Dorsolateral prefrontal cortex (tissue), 122 donors: ENCODE measurements at places on chromosomes 3 and 15.

DNA sequence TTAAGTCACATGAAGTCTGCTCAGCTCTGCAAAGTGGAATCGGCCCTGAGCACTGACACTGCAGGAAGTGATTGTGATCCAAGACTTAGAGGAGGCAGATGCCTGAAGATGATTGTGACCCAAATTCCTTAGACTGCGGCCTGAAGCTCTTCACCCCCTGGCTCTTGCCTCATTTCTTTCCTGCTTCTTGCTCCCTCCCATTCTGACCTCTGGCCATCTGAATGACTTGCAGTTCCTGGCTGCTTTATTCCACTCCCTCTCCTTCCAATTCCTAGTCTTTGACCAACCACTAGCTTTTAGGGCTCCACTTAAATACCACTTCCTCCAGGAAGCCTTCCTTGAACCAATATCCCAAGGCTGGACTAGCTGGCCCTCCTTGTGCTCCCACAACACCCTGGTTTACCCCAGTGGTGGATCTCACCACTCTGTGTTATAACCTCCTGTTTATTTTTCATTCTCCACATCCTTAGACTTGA is 9.9 kb upstream of the EPB42 start:
- no peak for DNase-seq

GRCh38 chr15:39846108-39846507 is 63.5 kb upstream of the FSIP1 start:
- no peak for DNase-seq

DNA sequence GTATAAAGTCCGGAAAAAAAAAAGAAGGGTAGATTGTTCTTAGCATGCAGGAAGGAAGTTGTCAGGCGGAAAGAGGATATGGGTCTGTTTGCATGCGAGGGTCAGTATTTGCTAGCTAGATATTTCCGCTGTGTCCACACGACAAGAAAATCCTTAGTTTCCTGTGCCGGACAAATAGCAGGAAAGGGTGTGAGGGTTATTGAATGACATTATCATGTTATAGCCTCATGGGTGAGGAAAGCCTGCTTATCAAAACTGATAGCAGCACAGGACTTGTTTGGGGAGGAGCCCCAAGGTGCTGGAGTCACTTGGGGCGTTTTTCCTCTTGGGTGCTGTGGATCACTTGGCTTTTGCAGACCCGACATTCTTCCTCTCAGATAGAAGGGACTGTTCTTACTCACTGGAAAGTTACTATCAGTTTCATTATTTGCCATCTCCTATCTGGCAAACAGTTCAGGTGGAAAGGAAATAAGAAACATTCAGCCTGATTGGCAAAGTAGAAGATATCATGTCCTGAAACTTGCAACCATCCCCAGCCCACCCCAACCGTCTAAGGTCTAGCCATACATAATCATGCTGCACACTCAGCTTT is 127.2 kb upstream of the DPH6 start:
- no peak for DNase-seq

DNA sequence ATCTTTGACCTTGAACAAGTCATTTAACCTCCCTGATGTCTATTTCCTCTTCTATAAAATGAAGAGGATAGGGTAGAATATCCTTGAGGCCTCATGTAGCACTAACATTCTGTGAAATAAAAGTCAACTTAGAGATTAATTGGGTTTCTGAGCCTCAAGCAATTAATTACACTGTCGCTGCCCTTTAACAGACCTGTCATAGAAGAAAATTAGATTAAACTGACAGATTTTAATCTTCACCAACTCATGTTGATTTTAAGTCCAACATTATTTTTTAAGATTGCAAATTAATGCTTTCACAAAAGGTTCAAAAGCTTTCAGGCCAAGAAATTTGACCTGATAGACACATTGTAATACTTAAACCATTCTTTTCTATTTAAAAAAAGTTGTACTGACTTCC is 8.1 kb upstream of the MNS1 start:
- no peak for DNase-seq

DNA sequence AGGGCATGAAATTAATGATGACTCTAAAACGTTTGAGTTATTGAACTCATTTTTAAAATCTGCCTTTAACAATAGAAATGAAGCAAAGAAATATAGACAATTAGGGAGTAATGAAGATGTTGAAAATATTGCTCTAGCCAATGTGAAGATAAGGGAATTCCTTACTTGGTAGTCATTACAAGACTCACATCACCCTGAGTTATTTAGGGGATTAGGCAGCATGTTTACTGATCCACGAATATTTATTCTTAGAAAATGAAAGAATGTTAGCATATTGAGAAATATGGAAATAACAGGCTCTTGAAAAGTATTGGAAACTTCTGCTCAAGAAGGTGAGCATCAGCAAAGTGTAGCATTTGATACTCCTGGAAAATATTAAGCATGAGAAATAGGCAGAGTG is 398.1 kb upstream of the ARPP21 start:
- DNase-seq = no peak

- DNase-seq = no peak
Observed at GRCh38 chr15:67127965-67128364, 62.6 kb downstream of the SMAD3 start.

DNA sequence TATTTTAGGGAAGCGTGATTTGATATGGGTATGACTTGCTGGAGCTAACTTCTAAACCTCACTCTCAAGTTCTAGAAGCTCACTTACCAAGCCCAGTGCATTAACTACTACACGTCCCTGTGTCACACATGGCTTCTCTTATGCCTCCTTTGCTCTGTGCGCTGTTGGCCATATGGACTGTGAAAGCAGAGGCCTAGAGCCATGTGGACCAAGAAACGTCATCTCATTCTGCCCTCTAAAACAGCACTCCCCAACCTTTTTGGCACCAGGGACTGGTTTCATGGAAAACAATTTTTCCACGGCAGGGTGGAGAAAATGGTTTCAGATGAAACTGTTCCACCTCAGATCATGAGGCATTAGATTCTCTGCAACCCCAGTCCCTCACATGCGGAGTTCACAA is 11.7 kb downstream of the MTMR14 start:
- DNase-seq = no peak

DNA sequence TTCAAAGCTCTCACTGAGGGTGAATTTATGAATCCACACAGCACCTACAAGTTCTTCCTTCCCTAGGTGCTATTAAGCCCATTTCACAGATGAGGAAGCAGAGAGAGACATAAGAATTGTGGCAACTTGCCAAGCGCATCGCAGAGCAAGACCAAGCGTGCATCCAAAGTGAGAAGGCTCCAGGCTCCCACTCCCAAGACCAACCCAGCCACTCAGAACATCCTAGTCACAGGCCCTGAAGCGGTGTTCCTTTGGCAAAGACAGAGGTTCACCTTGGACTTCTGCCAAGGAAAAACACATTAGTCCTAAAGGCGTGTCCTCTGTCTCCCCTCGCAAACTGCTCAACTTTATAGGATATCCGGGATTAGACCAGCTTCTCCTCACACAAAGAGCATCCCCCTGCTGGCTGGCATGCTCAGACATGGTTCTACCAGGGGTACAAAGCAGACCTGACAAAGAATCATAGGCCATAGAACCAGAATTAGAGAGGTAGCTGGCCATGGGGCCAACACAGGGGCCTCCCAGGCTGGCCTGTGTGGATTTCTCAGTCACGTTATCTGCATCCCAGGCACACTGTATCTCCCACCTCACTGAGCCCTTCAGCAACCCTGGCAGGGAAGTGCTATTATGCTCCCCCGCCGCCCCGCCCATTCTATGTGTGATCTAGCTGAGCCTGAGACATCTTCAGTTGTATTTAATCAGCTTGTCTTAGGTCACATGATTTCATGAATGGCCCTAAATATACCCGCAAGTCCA is 160.2 kb downstream of the FOXP1 start:
- no peak for DNase-seq

DNA sequence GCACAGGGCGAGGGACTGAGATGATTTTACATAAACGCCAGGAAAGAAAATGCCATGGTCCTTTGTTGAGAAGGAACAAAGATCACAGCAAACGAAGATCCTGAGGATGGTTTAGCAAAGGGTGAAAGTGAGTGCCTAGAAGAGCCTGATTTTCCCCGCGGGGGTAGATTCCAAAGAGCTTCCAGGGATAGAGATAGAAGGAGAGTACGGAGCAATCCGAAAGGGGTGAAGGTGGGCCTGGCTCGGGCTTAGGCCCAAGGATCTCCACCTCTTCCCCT is 977 bp downstream of the CDC25A start:
- DNase-seq = no peak

DNA sequence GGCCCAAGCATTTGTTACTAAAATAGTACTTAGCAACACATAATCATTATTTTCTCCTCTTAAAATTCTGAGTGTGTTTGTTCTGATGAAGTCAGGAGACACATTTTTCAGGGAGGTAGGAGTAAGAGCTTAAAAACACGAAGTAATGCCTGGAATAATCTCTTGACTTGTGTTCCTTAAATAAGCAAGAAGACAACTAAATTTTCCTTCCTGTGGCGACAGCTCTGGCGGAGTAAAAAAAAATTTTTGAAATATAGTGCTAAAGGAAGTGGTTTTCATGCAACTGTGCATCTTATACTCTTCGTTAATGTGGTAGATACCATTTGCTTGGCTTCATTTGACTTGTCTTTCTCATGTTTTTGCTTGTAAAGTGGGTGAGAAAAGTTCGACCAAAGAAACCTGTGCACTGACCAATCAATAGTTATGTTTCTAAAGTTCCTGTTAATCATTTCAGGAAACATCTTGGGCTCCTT is 11.1 kb upstream of the MBNL1 start:
- no peak for DNase-seq

DNA sequence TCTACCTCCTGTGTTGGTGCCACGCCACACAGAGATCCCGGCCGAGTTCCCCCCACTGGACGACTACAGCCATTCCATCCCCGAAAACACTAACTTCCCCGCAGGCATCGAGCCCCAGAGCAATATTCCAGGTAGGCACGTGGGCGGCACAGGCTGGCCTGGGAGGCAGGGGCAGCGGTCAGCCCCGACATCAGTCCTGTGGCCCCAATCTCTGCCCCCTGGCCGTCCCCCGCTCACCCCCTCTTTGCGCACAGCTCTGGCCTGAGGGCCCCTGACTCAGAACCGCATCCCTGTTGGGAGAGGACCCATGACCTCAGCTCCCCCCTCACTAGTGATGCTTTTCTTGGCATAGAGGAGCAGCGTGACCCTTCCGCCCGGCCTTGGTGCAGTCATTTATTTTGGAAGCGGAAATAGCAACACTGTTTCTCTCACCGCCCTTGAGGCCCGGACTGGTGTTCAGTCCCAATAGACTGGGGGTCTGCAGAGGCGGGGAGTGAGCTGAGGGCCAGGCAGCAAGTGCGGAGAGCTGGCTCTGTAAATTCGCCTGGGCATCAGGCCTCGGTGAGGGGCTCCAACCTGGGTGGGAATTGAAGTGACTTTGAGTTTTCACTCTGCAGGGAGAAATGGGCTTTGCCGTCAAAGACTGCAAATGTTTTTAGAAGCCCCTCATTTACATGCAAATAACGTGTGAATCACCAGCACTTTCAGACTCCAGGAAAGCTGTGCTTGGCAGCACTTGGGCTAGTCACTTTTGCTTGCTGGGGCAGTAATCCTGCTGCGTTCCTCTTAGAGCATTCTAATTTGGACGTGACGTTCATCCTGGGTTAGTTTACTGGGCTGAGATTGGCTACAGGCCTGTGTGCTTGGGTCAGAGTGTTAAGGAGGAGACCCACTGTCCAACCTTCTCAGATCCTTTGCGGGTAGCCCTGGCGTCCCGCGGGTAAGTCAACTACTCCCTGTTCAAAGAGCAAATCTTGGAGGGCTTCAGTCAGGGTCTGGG is 88.9 kb downstream of the AAGAB start:
- no peak for DNase-seq

- no peak for DNase-seq
Observed at GRCh38 chr15:71440489-71441110, 325.3 kb downstream of the THSD4 start.
